ENCODE measurements at places on chromosomes 12 and 14.
A peak's percentile ranks its signal among the peaks of the same experiment; 100 is the strongest.

DNA sequence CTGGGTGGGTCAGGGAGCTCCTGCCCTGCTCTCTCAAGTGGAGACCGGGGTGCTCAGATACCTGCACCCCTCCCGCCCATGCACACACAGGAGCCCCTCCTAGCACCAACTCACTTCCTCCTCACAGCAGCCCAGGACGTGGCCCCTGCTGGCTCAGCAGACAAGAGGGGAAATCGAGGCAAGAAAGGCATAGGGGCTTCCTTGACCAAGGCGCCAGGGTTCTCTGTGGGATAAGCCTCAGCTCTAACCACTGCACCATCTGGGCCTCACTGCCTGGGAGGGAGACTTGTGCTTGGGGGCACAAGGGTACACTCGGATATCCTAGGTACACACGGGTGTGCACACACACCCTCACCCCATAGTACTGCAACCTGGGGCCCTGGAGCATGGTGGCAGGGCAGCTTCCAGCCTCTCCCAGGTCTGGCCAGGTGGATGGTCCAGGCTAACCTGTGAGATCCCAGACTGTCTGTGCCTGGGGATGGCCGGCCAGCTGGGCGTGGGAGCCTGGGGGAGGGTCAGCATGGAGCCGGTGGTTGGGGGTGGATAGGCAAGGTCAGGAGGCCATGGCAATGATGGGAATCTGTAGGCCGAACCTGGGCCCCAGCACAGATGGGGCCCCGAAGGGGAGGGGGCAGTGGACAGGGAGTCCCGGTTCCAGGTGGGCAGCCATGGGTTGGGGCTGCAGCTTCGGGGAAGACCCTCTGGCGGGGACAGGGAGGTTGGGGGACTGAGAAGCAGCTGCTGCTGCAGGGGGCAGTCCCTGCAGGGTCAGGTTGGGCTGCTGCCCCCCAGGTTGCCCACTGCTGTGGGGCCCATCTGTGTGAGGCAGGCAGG is 312.4 kb downstream of the TMEM121 start:
- no peak for DNase-seq

DNA sequence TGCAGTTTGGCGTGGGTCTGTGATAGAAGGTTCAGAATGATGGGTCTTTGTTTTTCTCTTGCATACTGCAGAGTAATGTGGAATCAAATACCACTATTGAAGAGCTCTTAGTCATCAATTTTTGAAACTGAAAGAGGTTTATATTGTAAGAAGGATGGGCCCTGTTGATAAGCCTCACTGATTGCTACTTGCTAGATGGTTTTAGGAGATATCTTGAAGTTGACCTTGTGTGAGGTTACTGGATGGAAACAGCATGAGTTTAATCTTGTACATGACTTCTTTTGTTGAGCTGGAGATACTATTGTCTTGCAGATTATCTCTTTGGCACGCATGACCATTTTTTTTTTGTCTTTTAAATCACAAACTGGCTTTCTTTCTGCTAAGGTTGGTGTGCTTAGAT is 13.8 kb downstream of the BICD1 start:
- DNase-seq, result no peak

GRCh38 chr14:95507174-95507573 is 9.3 kb downstream of the SYNE3 start:
- peak; percentile 90 for DNase-seq

- no peak for DNase-seq
Observed at GRCh38 chr12:57624441-57625220, 8.4 kb downstream of the B4GALNT1 start.

- DNase-seq, result peak; percentile 79
Observed at GRCh38 chr14:103628221-103628683, 759 bp upstream of the KLC1 start.

DNA sequence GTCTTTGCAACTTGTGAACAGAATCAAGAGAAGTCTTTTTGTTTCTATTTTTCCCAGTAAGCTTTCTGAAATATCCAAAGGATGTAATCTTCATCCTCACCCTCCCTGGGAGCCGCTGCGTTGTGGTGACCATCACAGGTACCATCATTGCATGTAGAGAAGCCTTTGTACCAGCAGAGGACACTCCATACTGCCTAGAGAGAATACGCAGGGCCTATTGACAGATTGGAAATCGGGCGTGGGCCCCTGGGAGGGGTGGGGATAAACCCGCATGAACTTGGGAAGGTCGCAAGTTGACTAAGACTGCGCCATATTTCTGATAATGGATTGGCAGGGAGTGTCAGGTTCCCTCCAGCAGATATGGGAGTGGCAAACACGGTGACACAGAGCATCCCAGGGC is 12.7 kb downstream of the KRT1 start:
- no peak for DNase-seq

DNA sequence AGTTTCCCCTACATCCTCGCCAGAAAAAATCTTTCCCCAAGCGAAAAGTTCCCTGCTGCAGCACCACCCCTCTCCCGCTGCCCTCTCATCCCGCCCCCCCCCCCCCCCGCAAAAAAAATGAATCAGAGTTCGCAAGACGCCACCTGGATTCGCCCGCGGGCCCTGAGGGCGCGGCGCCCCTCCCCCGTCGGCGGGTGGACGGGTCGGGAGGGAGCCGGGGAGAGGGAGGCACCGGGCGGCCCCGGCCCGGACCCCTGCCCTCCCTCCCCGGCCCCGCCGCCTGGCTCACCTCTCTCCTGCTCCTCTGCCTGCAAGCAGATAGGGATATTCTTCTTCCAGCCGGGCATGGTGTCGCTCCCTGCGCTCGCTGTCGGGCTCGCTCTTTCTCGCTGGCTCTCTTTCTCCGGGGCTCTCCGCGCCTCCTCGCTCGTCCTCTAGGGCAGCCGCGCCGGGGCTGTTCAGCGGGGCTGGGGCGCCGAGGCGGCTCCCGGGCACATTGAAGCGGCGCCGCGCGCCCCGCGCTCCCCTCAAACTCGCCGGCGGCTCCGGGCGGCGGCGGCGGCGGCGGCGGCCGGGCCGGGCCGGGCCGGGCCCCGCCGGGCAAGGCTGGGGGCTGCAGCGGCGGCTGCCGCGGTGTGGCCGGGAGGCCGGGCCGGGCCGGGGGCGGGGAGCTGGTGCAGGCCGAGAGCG is 200.3 kb upstream of the CAND1 start:
- peak; percentile 43 for DNase-seq

DNA sequence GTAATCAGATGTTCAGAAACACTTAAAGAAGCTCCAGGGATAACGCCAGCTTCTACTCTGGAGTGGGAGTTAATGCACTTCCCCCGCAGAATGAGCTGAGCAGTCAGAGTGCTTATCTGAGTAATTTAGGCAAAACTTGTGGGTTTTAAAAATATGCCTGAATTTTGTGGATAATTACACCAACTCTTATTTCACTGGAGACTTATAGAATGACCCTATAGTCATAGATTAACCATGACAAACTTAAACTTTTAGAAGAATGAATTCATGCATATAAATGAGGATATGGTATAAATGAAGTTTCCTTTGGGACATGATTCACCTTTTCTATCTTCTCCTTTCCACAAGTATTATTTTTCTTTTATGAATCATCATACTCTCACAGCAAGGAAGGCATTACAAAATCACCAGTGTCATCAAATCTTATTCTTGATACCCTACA is 241.1 kb upstream of the FBXO33 start:
- DNase-seq, result peak; percentile 72

DNA sequence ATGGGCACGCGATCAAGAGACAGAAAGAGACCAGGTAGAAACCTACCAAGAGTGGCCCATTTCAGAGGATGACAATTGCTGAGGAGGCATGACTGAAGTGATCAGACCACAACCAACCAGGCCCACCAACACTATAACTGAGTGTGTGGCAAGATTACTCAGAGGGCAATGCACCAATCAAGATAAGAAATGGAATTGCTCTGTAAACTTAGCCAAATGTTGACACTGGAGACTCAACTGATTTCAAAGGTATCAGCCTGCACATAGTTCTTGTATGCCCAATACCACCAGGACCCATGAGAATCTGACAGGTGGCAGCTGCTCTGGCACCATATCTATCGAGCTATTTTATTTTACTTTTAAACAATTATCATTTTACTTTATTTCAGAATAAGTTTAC is 128.9 kb downstream of the FOXN3 start:
- no peak for DNase-seq

DNA sequence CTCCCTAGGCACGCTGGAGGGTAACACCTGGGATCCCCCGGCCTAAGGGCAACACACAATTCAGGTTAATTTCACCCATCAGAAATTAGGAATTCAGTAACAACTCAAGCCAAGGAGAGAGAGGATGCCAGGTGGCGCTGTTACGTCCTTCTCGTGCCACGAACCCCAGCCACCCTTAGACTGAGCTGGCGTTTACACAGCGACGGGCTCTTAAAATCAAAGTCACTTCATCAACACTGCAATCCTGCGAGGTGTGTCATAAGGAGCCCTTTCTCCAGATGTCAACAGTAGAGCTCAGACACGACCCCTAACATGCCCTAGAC is 110.6 kb upstream of the TMEM132D start:
- DNase-seq, result no peak

DNA sequence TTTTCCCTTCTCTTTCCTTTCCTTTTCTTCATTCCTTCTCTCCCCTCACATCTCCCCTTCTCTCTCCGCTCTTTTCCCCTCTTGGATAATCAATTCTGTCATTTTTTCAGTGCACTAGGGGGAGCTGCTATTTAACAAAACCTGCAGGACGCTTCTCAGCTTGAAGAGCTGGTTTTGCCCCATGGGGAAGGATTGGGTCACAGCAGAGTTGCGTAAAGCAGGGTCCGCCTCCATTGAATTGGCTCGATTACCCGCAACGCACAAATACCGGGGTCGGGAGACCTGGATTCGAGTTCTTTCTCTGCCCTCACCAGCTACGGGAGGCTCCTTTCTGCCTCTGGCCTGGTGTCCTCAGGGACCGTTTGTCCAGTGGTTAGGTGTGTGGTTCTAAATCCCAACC is 42.1 kb upstream of the CHGA start:
- peak; percentile 3 for DNase-seq

DNA sequence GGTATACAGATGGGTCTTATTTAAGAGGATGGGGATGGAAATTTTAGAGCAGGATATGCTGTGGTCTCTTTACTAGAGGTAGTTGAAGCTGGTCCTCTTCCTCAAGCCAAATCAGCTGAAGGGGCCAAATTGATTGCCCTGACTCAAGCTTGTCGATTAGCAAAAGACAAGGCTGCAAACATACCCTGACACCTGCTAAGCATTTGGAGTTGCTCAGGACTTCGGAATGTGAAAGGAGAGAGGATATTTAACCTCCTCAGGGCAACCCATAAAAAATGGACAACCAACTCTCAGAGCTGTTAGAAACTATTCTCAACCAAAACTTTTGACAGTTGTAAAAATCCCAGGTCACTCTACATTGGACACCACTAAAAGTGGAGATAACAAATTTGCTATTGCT is 15.6 kb downstream of the PTGDR start:
- no peak for DNase-seq

GRCh38 chr14:29311983-29312382 is 545.4 kb downstream of the FOXG1 start:
- DNase-seq, result peak; percentile 24

DNA sequence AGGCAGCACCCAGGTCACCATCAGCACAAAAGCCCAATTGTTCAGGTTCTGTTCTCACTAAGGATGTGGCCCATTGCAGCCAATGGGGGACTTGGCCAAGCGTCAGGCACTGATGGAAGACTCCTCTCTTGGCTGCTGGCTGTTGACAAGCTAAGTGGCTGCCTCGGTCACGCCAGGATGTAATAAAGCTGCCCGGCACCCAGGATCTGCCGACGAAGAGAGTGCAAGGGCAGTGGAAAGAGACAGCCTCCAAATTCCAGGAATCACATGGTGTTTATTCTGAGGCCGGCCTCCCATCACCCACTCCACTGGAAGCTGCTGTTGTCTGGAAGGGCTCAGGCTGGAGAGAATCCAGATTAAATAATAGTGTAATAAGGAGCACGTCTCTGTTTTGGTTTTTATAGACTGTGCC is 451.8 kb upstream of the TBX3 start:
- peak; percentile 54 for DNase-seq

DNA sequence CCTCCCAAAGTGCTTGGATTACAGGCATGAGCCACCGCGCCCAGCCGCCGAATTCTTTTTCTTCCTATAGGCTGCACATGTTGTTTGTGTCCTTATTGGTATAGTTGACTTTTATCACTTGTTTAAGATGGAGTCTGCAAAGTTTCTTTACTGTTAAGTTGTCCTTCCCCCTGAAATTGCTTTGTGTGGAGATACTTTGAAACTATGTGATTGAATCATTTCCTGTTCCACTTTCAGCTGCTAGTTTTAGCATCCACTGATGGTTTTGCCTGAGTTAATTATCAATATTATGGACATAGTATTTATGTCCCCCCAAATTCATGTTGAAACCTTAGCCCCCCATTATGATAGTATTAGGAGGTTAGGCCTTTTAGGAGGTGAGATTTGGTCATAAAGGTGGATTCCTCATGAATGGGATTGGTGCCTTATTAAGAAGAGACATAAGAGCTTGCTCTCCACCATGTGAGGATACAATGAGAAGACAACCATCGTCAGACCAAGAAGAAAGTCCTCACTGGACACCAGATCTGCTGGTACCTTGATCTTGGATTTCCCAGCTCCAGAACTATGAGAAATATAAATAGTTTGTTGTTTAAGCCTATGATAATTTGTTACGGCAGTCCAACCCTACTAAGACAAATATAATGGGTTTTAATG is 34.9 kb downstream of the PPHLN1 start:
- no peak for DNase-seq

DNA sequence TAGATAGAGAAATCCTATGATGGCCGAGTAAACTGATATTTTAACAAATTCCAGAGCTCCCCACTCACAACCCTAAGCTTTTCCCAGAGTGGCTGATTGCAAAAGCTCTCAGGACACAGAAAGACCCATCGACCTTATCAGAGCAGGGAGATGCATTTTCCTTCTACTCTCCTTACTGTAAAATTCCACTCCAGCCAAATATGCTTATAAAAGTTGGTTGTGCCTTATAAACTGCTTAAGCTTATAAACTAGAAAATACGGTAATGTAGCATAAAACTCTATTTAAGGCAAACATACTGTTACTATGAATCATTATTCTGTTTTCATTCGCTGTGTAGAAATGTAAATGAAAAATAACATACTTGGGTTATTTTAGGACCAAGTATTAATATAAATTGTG is 41.6 kb upstream of the TRHDE start:
- peak; percentile 46 for DNase-seq

- peak; percentile 91 for DNase-seq
Observed at GRCh38 chr12:6211421-6211869, 11.2 kb downstream of the CD9 start.

DNA sequence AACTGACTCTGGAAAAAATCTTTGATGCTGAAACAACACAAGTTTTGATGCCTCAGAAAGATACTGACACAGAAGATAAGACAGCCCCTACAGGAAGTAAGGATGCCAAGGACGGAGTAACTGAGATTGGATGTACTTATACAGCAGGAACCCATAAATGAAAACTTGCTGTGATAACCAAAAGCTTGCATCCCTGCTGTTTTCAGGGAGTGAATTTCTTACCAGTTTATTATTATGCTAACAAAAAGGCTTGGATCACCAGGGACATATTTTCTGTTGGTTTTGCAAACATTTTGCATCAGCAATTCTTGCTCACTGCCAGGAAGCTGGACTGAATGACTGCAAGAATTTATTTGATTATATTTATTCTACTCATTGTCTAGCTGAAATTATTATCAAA is 197.7 kb downstream of the NAV3 start:
- DNase-seq, result no peak

DNA sequence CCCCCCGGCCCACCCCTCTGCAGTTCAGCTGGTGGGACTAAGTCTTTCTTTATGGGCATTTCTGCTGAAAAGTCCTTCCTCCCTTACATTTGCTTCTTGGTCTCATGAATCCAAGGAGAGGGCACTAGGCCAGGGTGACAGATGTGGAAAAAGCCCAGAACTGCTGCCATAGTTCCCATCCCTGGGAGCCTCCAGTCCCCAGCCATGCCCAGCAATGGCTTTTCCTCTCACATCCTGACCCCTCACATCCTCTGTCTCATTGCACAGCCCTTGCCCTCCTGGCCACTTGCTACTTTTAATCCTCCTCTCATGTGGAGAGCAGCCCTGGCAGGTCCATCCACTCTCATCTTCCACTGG is 122.5 kb downstream of the ZFP36L1 start:
- no peak for DNase-seq
